ENCODE measurements at places on chromosomes 2 and 18. TPM values are rescaled to one million over a fixed set of nuclear protein-coding genes. Genes with fewer than 3 reads are reported as not detected.

GRCh38 chr2:236587861-236588815 is 18.5 kb downstream of the ACKR3 start:
- H3K36me3 ChIP-seq, result no peaks in the 10 kb centered on the region
- H3K27ac ChIP-seq, result no peak overlapping the region
- H3K27me3 ChIP-seq, result peaks cover 26% of the 10 kb centered on the region
- H3K4me3 ChIP-seq, result no peak overlapping the region

The DTNA gene
- total RNA-seq, result 9.6 TPM

- no peak for DNase-seq
- no peak overlapping the region for H3K4me3 ChIP-seq
- no peak overlapping the region for H3K27ac ChIP-seq
- no peaks in the 10 kb centered on the region for H3K27me3 ChIP-seq
- H3K36me3 ChIP-seq, result no peaks in the 10 kb centered on the region
Observed at GRCh38 chr2:112004253-112004645, 50.8 kb upstream of the TMEM87B start.

The ARHGAP25 gene
- 0.27 TPM for total RNA-seq

- no peak overlapping the region for H3K27ac ChIP-seq
- no peaks in the 10 kb centered on the region for H3K27me3 ChIP-seq
- H3K4me1 ChIP-seq, result no peaks in the 10 kb centered on the region
- DNase-seq, result no peak
Observed at GRCh38 chr2:98881153-98881650, 54.8 kb downstream of the CRACDL start.

- no peak overlapping the region for H3K27ac ChIP-seq
- H3K4me3 ChIP-seq, result no peak overlapping the region
- H3K4me1 ChIP-seq, result no peaks in the 10 kb centered on the region
- no peaks in the 10 kb centered on the region for H3K27me3 ChIP-seq
Observed at GRCh38 chr2:106332054-106332453, 136.2 kb downstream of the RGPD3 start.

The DAPL1 gene
- total RNA-seq, result not detected

GRCh38 chr2:226434702-226435101 is 364.9 kb downstream of the IRS1 start:
- H3K4me1 ChIP-seq, result peaks cover 5% of the 10 kb centered on the region
- H3K4me3 ChIP-seq, result no peak overlapping the region
- DNase-seq, result no peak
- H3K36me3 ChIP-seq, result no peaks in the 10 kb centered on the region
- H3K27me3 ChIP-seq, result no peaks in the 10 kb centered on the region

GRCh38 chr2:38789691-38790090 is 11.7 kb downstream of the GEMIN6 start:
- H3K4me3 ChIP-seq, result no peak overlapping the region
- DNase-seq, result no peak
- H3K27me3 ChIP-seq, result no peaks in the 10 kb centered on the region
- H3K36me3 ChIP-seq, result no peaks in the 10 kb centered on the region
- H3K27ac ChIP-seq, result no peak overlapping the region
- H3K4me1 ChIP-seq, result no peaks in the 10 kb centered on the region

The TXNDC9 gene
- 18.3 TPM for total RNA-seq

The PKDCC gene
- total RNA-seq, result 0.84 TPM

GRCh38 chr2:7666596-7667259 is 749.5 kb downstream of the RNF144A start:
- no peaks in the 10 kb centered on the region for H3K27me3 ChIP-seq
- no peak overlapping the region for H3K4me3 ChIP-seq
- H3K4me1 ChIP-seq, result no peaks in the 10 kb centered on the region
- no peak overlapping the region for H3K27ac ChIP-seq
- DNase-seq, result no peak

The ZNF396 gene
- 1.3 TPM for total RNA-seq

DNA sequence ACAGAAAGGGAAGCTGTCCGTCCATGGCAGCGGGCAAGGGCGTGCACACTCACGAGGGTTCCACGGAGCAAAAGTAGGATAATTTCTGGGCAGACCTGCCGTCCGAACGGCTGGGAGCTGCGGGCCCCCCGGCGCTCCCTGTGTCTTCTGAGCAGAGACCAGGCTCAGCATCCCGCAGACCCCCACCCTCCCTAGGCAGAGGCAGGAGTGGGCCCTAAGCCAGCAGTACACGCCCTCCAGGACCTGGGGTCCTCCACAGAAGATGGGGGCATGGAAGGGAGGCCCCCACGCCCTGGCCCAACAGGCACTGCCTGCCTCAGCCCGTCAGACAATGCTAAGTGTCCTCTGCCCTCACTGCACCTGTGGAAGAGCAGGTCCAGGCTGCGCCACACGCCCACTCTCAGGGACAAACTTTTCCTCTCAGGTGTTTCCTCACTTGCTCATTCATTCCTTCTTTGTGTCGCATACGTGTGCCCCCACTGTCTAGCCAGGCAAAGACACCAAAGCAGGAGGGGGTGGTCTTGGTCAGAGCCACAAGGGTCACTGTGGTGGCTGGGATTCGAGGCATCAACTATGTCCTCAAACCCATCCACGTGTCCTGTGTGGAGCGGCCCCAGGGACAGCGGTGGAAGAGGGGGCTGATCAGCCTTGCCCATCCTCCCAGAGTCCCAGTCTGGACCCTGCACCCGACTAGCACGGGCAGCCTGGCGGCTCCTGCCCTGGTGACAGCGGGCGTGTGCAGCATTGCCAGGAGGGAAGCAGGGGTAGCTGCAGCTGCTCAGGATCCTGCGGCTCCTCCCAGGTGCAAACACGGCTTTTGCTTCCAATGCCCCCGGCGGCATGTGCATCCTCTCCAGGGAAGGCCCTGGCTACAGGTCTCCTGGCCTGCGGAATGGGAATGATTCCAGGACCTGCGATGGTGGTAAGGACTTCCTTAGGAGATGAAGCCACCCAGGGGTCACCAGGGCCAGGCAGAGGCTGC is 2.4 kb upstream of the GPC1 start:
- peak overlapping the region; percentile 96 for H3K4me3 ChIP-seq
- H3K4me1 ChIP-seq, result peaks cover 51% of the 10 kb centered on the region
- DNase-seq, result no peak
- no peaks in the 10 kb centered on the region for H3K27me3 ChIP-seq
- no peaks in the 10 kb centered on the region for H3K36me3 ChIP-seq

The REG3A gene
- not detected for total RNA-seq

The ZNF236 gene
- total RNA-seq, result 15.0 TPM

The B3GNT7 gene
- total RNA-seq, result 6.1 TPM

The RFTN2 gene
- total RNA-seq, result not detected

DNA sequence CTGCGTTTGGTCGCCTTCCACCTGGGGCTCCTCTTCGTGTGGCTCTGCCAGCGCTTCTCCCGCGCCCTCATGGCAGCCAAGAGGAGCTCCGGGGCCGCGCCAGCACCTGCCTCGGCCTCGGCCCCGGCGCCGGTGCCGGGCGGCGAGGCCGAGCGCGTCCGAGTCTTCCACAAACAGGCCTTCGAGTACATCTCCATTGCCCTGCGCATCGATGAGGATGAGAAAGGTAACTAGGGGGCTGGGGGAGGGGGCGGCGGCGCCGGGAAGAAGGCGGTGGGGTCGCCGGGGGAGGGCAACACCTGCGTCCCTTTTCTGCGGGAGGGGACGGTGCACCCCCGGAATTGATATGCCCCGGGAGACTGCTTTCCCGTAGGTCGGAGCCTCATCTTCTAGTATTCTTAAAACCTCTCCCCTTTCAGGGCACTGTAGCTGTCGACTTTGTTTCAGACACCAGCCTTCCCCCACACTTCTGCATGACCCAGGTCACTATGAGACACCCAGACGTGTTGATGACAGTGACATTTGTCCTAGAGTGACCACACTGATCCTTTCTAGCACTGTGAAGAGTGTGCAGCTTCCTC is 755 bp downstream of the SPAST start:
- H3K27me3 ChIP-seq, result no peaks in the 10 kb centered on the region
- peak overlapping the region; percentile 69 for H3K27ac ChIP-seq
- H3K36me3 ChIP-seq, result no peaks in the 10 kb centered on the region
- no peak for DNase-seq
- peak overlapping the region; percentile 85 for H3K4me3 ChIP-seq

DNA sequence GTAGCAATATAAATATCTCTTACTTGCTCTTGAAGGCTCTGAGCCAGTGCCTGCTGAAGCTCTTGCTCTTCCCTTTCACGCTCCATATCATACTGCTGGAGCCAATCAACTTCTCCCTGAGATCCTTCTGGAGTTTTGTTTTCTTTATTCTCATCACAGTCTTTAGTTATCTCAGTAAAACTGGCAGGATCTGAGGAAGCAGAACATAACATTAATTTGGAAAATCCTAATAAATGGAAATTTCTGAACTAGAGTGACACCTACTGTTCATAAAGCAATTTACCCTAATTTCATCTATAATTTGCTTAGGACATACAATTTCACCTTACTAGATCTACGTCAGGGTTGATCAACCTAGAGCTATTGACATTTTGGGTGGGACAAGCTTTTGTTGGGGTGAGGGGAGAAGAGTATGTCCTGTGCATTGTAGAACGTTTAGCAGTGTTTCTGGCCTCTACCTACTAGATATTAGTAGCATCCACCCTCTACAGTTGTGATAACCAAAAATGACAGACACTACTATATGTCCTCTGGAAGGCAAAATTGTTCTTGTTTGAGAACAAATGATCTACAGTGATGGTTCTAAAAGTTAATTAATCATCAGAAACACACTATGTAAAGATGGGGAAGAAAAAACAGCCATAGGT is 47.2 kb downstream of the VIL1 start:
- no peak overlapping the region for H3K4me3 ChIP-seq
- peaks cover 13% of the 10 kb centered on the region for H3K36me3 ChIP-seq
- H3K4me1 ChIP-seq, result no peaks in the 10 kb centered on the region
- no peak for DNase-seq

The TRIM54 gene
- 2.0 TPM for total RNA-seq

The KIF5C gene
- total RNA-seq, result 6.5 TPM

The GAD1 gene
- total RNA-seq, result 11.0 TPM

DNA sequence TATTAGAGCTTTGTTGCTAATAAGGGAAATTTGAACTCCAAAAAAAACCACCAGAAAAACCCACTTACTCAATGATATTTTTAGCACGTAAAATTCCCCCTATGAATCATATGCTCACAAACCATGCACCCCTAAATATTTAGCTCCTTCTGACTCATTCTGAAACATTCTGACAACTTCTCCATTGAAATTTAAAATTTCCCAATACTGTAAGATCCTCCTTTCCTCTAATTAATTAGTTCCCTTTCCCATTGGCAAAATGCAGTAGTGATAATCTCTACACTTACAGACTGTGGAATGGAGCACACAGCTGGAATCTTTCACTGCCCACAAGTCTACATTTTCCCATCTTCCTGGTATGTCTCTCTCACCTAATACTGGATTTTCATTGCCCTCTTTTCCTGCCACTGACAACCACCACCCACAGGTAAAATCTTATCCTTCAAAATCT is 215.8 kb upstream of the ACVR2A start:
- no peak for DNase-seq
- no peaks in the 10 kb centered on the region for H3K4me1 ChIP-seq
- no peak overlapping the region for H3K27ac ChIP-seq
- H3K36me3 ChIP-seq, result no peaks in the 10 kb centered on the region

The MEIS1 gene
- total RNA-seq, result 0.32 TPM

The PLGLB1 gene
- total RNA-seq, result 1.3 TPM

GRCh38 chr2:240259924-240260529 is 119.6 kb upstream of the OTOS start:
- H3K27ac ChIP-seq, result no peak overlapping the region
- no peak overlapping the region for H3K4me3 ChIP-seq
- no peak for DNase-seq
- no peaks in the 10 kb centered on the region for H3K27me3 ChIP-seq
- peaks cover 21% of the 10 kb centered on the region for H3K4me1 ChIP-seq

DNA sequence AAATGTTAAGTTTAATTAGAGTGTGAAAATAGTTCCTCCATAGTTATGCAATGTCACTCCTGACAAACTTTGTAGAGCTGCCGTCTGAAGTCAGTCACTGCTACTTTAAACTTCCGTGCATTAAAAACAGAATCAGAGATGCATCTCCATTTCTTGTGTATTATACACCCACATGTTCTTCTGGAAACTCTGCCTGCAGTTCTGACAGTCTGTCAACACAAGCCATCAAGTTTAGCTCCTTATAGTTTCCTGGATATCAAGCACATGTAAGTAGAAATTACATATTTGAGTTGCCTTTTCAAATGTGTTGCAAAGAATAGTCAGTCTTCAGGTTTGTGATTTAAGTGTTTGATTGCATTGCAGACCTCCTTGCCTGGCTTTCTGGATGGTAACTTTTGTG is 184.3 kb downstream of the CTNNA2 start:
- no peak overlapping the region for H3K4me3 ChIP-seq
- DNase-seq, result no peak
- no peaks in the 10 kb centered on the region for H3K4me1 ChIP-seq
- H3K27ac ChIP-seq, result no peak overlapping the region

The VWC2L gene
- total RNA-seq, result not detected

The EPAS1 gene
- 55.9 TPM for total RNA-seq

DNA sequence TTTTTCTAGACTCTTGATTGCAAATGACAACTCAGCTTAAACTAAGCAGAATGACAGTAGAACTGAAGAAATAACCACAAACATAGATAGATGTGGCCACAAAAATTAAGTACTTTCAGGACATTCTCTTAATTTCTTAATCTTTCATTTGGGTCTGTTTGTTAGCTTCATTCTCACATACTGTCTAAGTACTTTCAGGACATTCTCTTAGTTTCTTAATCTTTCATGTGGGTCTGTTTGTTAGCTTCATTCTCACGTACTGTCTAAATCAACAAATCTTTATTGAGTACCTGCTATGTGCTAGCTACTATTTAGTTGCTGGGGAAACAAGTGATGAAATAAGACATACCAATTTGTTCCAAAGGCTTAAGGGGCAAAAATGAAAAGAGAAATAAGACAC is 35.1 kb downstream of the FAM117B start:
- H3K36me3 ChIP-seq, result no peaks in the 10 kb centered on the region
- H3K27me3 ChIP-seq, result no peaks in the 10 kb centered on the region
- H3K4me1 ChIP-seq, result no peaks in the 10 kb centered on the region
- no peak for DNase-seq

GRCh38 chr2:44972771-44973535 is 31.5 kb downstream of the SIX3 start:
- no peaks in the 10 kb centered on the region for H3K27me3 ChIP-seq
- H3K4me3 ChIP-seq, result no peak overlapping the region
- H3K27ac ChIP-seq, result no peak overlapping the region

- H3K27ac ChIP-seq, result no peak overlapping the region
- H3K36me3 ChIP-seq, result no peaks in the 10 kb centered on the region
- H3K27me3 ChIP-seq, result no peaks in the 10 kb centered on the region
- no peak overlapping the region for H3K4me3 ChIP-seq
Observed at GRCh38 chr2:174826051-174826450, 61.8 kb upstream of the CHRNA1 start.

DNA sequence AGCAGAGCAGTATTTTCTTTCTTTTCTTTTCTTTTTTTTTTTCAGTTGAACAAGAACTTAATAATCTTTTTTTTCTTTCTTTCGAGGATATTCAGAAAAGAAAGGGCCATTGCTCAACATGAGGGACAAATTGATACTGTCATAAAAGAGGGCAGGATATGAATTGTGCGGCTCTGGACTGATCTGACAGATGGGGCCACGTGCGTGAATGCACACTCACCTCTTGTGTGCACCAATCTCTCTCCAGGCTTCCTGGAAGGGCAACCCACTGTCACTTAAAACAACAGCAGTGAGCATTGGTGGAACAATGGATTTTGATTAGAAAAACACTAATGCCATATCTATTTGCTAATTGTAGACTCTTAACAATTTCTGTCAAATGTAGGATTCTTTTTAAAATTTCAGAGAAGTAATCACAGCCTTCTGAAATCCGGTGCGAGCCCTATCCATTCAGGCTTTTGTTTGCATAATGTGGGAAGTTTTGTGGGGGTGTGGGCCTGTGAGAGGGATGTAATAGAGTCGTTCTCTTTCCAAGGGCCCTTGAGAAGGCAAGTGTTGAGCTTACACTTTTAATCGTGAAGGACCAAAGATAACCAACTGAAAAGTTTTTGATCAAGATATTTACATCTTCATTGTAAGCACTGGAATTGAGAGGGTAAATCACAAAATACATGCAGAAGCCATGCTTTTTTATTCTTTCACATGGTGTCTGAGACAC is 298.8 kb downstream of the SP3 start:
- H3K27me3 ChIP-seq, result no peaks in the 10 kb centered on the region
- DNase-seq, result no peak
- peaks cover 3% of the 10 kb centered on the region for H3K4me1 ChIP-seq
- no peaks in the 10 kb centered on the region for H3K36me3 ChIP-seq

Measured in HCT116 (cell line).